Activated CD4-positive, alpha-beta T cell treated with anti-CD3 and anti-CD28 coated beads, Interleukin-2, amount 50 U/mL, for 16 hours (primary cell): ENCODE measurements at places on chromosomes 11 and 22.

GRCh38 chr11:44725016-44725685 is 1.6 kb upstream of the TSPAN18 start:
- DNase-seq: no peak

DNA sequence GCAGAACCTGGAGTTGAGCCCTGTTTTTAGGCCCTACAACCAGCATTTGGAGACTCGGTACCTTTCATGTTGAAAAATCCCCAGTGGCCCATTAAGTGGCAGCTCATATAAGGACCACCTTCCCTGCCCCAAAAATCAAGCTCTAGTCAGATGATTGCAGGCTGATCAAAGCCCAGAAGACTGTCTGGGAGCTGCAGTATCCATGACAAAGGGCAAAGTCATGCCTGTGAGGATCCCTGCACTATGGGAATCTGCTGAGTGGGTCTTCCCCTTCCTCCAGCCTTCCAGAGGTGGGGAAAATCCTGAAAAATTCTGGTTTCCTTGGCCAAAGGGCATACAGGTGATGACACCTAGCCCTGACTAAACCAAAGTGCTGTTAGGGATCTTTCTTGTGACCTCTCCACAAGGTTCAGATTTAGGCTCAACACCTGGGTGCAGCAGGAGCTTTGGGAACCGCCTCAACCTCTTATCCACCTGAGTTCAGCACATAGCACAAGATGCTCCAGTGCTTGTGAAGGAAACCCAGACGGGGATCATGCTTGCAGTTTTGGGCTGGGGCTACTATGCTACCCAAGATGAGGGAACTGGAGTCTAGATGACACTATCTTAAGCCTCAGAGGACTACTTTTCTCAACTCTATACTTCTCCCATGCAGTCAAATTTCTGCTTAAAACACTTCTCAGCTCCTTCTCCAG is 1.2 kb upstream of the TRIM3 start:
- no peak for DNase-seq

- DNase-seq: no peak
Measured at GRCh38 chr22:26298605-26299310, 129.5 kb downstream of the SEZ6L start.

DNA sequence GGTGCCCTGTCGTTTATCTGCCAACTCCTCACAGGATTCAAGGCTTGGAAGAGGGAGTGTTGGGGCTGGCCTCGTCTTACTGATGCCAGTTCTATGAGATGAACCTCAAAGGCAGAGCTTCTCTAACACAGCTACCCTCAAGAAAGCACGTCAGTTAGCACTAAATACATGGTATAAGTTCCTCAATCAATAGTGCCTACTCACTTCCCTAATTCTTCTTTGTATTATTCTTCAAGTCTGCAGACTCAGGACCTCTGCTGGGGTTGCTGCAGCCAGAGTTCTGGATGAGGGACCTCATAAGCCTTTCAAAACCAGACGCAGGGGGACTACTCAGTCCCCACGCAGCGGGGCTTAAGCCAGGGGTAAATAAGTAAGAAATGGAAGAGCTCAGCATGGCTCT is 118.3 kb downstream of the VPREB1 start:
- DNase-seq: no peak

GRCh38 chr11:66272596-66272995 is 4.2 kb downstream of the RAB1B start:
- DNase-seq: peak; percentile 22

GRCh38 chr22:42807185-42807584 is 49.9 kb downstream of the ARFGAP3 start:
- no peak for DNase-seq

- DNase-seq: no peak
Measured at GRCh38 chr11:105177658-105178057, 38.1 kb upstream of the CARD18 start.

- DNase-seq: no peak
Measured at GRCh38 chr11:9493492-9493891, 32.7 kb downstream of the ZNF143 start.

GRCh38 chr11:111641339-111642015 is 39.2 kb downstream of the SIK2 start:
- DNase-seq: no peak

DNA sequence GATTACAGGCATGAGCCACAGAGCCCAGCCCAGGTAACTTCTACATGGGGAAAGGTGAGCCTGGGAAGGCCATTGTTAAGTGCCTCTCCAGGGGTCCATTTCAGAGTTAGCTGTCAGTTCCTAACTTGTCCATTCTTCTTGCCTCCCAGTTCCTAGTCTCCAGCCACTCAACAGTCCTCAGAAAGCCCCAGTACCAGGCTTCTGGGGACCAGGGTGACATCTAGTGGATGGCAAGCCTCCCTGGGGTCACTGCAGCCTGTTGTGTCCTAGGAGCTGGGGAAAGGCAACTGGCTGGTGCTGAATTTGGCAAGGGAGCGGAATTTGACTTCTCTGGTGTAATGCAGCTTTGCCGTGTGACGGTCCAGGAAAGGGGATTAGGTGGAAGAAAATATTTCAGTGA is 2.1 kb downstream of the LGALS12 start:
- peak; percentile 14 for DNase-seq

- DNase-seq: no peak
Measured at GRCh38 chr11:10496296-10496936, 41.4 kb downstream of the AMPD3 start.

GRCh38 chr11:108854346-108854745 is 189.5 kb downstream of the DDX10 start:
- peak; percentile 48 for DNase-seq

DNA sequence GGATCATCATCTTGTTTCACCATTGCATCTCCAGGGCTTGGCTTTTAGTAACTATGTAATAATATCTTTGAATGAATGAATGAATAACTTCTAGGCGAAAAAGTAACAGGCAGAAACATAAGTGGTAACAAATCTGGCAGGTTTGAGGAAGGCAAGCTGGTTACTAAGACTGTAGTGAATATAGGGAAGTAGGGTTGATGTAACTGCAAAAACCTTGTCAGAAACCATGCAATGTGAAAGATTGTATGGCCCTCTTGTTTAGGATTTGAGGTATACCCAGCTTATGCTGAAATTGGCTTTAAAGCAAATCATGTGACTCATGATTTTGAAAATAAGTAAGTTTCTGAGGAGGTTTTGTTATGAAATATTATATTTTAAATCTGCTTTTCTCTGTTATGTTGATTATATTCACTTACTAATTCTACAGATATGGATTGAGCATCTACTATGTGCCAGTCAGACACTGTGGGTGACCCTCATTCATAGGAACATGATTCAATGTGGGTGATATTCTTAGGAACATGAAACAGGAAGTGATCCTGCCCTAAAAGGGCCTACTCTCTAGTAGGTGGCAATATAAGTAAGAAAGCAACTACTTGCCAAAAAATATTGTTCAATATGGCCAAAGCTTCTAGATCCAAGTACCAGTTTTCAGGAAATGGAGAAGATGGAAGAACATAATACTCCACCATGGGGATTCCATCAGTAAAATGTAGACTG is 115.5 kb upstream of the CCDC90B start:
- no peak for DNase-seq

- DNase-seq: no peak
Measured at GRCh38 chr11:105884436-105884835, 137.6 kb downstream of the MSANTD4 start.

DNA sequence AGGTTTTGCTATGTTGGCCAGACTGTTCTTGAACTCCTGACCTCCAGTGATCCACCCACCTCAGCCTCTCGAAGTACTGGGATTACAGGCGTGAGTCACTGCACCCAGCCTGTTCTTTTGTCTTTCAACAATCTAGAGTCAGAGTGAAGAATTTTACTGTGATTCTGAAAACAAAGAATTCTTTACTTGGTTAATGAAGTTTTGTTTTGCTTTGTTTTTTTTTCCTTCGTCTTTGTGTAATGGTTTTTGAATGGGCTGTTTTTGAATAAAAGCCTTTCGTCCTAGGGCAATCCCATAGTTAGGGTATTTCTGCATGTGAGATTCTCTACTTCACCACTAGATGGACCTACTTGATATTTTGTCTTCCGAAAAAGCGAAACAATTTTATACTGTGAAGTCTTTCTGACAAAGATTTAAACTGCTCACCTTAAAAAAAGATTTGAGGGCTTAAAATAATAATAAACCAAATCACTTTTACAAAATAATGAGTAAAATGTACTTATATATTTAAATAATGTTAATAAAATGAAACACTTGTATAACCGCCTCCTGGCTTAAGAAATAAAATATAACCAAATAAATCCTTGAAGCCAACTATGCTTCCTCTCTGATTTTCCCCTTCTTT is 43.4 kb upstream of the SC5D start:
- peak; percentile 37 for DNase-seq

GRCh38 chr11:35073691-35074419 is 65.1 kb upstream of the CD44 start:
- peak; percentile 53 for DNase-seq

- DNase-seq: no peak
Measured at GRCh38 chr11:108035690-108036089, 27.0 kb downstream of the CUL5 start.

DNA sequence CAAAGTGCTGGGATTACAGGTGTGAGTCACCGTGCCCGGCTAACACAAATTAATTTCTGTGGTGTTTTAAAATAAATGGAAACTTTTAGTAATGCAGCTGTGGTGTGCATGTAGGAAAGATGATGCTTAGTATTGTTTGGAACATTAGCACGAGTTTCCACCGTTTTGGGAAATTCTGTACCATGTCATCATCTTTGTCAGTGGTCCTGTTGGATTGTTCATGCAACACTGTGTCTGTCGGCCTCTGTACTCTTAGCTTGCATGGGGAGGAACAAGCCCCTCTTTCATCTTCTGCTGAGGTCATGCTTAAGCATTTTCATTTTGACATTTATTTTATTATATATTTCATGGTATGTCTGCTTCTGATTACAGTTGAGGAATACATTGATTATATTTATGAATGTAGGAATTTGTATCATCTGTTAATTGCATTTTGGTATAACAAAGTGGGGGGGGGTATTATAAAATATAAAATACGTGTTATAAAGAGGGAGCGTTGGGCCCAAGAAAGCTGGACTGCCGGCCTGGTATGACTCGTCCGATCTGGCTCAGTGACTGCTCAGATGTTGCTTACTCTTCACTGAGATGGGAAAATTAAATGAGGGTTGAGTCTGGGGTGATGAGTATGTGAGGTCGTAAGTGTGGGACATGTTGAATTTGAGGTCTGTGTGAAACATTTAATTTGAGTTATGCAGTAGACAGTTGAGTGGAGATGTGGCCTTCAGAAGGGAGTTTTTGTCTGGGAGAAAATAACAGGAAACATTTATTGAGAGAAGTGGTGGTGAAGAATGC is 28.7 kb downstream of the CECR2 start:
- DNase-seq: no peak

DNA sequence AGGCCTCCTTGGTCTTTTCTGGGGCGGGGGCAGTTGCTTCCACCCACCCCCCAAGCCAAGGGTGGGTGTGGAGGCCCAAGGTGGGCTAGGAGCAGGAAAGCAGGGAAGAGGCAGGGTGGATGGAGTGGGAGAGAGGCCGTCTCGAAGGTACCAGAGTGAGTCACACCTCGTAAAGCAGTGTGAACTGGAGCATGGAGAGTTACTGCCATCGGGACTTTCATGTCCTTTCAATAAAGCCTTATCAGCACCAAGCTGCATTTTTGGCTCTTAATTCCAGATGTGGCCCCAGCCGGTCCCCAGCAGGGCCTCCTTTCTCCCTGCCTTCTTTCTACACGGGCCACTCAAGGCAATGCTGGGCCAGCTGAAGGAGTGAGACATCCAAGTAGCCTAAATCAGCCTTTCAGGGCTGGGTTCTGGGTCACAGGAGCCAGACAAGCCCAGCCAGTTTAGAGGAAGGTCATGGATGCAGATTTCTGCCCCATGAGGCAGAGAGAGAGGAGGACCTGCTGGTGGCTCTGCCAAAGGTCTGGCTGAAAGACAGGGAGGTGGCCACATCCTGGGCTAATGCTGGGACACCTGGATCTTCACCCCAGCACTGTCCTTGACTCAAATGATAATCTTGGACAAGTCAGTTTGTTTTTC is 59.0 kb upstream of the CD82 start:
- no peak for DNase-seq

- DNase-seq: no peak
Measured at GRCh38 chr11:77059806-77060205, 7.0 kb upstream of the CAPN5 start.

GRCh38 chr11:103887001-103887658 is 149.3 kb upstream of the DDI1 start:
- no peak for DNase-seq

DNA sequence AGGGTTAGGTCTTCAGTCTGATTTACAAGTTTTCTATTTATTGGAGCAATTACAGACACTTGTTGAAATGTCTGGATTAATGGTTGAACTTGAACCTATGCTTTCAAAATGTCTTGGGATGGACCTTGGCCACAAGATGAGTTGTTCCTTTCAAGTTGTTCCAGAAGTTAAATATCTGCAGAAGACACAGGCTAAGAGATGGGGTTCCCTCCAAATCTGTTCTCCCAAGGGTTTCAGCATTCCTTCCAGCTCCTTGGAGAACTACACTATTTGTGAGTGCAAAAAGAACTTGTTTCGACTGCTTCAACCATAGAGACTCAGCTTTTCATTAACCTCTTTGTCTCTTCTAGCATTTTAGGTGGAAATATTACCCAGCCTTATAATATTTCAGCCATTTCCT is 189.0 kb upstream of the BLID start:
- no peak for DNase-seq

DNA sequence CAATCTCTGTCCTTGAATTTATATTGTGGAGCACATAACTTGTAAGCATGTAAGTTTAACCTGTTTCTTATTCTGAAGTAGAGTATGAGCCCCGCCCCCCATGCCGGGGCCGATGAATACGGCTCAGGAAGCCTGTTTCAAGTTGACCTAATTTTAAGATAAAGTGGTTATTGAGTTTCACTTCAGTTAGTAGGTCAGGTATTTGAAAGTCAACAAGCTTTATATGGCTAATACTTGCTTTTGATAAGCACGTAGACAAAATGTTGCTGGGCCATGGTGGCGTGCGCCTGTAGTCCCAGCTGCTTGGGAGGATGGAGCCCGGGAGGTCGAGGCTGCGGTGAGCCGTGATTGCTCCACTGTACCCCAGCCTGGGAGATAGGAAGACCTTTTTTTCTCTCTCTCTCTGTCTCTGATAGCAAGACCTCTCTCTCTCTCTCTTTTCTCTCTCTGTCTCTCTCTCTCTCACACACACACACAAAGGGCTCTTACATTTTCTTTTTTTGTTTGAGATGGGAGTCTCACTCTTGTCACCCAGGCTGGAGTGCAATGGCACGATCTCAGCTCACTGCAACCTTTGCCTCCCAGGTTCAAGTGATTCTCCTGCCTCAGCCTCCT is 14.4 kb downstream of the YWHAH start:
- no peak for DNase-seq
